CD4-positive, alpha-beta T cell treated with Interleukin-17A for 1 hour (primary cell): ENCODE measurements at places on chromosomes 3 and 15.

GRCh38 chr3:121690777-121691405 is 30.2 kb upstream of the HCLS1 start:
- no peak for DNase-seq

DNA sequence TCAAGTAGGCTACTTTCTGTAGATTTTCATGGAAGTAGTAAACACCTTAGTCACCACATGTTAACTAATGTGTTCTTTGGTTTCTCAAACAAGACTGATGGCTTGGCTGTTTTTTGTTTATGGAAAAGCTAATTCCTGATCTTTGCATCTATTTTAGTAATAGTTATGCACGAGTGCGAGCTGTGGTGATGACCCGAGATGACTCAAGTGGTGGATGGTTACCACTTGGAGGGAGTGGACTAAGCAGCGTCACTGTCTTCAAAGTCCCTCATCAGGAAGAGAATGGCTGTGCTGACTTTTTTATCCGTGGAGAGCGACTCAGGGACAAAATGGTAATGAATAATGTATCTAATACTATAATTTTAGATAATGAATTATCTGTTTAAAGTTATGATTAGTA is 46.6 kb downstream of the SPRED1 start:
- DNase-seq = no peak

DNA sequence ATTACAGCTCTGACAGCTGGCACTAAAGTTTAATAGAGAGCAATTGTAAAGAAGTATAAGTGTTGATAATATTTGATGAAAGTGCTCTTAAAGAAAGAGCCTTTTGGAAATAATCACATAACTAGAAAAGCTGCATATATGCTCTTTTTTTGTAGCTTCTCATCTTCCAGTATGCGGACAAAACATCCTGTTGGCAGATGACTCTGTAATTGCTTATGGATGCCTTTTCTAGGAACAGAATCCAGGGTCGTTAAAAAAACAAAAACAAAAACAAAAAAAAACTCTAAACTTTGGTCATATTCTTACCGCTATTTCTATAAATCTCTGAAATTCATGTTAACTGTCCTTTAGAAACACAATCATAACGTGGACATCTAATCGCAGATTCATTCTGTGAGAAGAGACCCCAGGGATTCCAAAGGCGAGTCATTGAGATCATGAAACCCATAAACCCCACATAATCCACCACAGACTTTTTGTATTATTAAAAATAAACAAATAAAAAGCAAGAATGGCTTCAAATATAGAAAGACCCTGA is 109.8 kb downstream of the EPHA3 start:
- no peak for DNase-seq

- no peak for DNase-seq
These were observed 552.4 kb downstream of the TUSC7 start for GRCh38 chr3:117261983-117262421.

- DNase-seq = no peak
These were observed 30.8 kb downstream of the BOC start for GRCh38 chr3:113242096-113242581.
